ENCODE measurements at places on chromosomes 16 and 17.

- no peak for DNase-seq
These were observed 1.7 kb downstream of the RAD51D start for GRCh38 chr17:35117984-35118383.

DNA sequence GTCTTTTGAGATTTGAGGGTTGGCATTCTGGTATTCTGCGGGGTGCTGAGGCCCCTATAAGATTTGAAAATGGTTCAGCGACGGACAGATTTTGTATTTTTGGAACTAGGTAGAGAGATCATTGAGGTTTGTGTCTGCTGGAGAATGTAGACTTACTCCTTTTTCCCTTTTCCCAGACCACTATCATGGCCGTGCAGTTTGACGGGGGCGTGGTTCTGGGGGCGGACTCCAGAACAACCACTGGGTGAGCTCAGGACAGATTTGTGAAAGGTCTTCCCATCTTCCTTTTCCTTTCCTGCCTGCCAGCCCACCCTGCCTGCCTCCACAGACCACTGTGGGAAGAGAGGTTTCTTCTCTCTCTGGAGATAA, 572 bp downstream of the PSMB6 start:
- DNase-seq, result no peak

GRCh38 chr17:35890774-35891155, 10.6 kb upstream of the CCL5 start:
- no peak for DNase-seq

DNA sequence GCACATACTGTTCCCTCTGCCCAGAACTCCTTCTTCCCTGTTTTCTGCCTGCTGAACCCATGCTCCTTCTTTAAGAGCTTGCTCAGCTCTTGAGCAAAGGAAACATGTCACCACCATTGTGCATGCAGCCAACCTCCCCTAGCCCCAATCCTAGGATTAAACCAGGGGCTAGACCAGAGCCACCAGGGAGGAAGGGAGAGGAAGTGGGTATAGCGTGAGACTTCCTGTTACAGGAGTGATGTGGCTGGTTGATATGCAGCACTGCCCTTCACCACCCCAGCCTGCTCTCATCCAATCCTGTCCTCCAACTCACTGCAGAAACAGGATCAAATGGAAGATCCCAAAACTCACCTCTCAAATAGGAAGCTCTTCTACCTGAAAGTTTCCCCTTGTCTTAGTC, 67.1 kb upstream of the CDH5 start:
- DNase-seq, result no peak

GRCh38 chr17:61388561-61389356, 10.9 kb upstream of the TBX2 start:
- no peak for DNase-seq

GRCh38 chr17:13835151-13835550, 233.4 kb upstream of the HS3ST3A1 start:
- no peak for DNase-seq

All from SIG-M5 (cell line).